ENCODE measurements at places on chromosomes 2 and 18.

DNA sequence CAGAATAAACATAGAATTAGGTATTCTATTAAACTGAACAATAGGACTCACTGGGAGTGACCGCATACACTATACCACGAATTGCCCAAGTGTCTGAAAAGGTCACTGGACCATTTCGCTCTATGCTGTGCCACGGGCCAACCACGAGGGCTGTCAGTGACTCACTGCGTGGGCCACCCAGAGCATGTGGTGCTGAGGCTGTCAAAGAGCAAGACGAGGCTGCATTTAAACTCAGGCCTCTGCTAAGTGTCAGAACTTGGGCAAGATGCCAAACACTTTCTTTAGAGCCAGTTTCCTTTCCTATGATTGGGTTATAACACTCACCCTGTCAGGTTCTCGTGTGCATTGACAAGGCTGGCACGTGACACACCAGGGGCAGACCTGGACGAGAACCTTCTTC, 97.5 kb downstream of the SH3YL1 start:
- DNase-seq = no peak

DNA sequence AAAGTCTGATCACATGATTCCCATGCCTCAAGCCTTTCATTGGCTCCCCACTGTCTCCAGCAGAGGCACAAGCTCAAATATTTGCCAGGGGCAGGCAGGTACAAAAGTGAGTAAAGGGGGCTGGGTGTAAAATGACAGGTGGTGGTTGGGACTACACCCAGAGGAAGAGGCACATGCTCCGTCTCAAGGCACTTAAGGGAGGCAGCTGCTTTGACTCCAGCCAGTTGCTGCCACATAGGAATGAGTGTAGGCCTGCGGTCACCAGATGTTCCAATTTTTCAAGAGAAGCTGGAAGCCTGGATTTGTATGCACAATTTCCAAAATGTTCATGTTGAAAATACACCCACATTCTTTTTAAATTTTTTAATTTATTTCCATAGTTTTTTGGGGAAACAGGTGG, 164.4 kb downstream of the UPP2 start:
- no peak for DNase-seq

DNA sequence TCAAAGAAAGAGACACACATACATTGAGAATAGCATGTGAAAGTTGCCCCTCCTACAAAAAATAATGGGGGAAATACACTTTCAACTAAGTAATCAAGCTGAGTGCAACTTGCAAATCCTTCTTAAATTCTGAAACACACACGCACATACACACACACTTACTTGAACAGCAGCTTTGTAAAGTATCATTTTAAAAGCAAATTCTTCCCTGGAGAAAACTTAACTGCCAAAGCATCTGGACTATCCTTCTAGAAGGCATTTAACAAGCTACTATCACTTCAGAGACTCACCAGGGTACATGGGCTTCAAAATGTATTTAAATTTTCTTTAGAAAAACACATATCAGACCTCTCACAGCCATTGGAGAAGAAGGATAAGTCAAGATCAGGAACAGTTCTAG, 15.3 kb downstream of the GAREM1 start:
- DNase-seq = no peak

DNA sequence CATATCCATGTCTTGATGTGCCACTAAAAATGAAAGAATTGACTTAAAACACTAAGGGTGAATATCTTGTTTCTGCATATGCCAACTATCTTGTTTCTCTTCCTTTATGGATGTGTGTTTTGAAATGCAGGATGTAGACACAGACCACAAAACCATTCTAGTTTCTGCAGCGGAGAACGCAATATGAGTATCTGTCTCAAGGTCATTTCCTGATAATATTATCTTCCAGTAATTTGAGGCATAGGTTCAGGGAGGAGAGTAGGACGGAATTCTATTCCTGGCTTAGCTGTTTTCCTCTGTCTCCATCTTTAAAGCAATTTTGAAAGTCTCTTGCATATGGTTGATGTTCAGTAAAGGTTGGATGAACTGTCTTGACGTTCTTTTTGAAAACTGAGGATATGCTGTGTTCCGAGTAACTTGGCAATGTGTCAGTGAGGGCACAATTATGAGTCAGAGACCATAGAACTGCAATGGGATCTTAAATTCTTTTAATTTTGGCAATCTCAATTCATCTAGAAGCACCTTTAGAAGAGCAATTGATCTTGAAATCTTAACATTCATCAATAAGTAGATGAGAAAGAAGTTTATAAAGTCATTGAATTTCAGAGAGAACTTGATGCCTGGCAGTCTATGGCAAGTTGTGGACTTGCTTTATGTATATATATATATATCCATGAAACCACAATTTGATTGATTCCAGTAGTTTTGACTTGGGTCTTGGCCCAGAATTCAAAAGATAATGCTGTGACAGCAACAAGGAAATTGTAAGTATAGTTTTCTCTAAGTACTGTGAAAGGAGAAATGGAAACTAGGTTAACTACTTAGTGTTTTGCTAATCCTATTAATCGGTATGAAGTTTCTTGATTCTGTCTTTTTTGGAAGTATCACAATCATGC, 24.8 kb downstream of the RAB27B start:
- DNase-seq = no peak

- no peak for DNase-seq
Measured at GRCh38 chr18:58668211-58668610, 3.1 kb upstream of the MALT1 start.

DNA sequence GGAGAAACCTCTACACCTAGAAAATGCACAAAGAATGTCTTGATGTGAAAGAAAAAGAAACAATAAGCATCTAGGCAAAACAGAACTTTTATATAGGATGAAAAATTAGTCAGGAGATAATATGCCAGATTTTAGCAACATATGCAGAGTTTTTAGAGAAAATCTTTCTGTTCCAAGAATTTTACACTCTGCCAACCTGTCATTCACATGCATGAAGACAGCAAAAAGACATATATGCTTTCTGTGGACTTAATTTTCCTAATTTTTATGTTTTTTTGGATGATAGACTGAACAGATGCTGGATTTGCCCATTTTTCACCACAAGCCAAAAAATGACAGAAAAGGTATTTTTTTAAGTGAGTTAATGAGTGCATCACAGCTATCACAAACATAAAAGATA, 637.3 kb downstream of the TRIB2 start:
- DNase-seq = no peak

DNA sequence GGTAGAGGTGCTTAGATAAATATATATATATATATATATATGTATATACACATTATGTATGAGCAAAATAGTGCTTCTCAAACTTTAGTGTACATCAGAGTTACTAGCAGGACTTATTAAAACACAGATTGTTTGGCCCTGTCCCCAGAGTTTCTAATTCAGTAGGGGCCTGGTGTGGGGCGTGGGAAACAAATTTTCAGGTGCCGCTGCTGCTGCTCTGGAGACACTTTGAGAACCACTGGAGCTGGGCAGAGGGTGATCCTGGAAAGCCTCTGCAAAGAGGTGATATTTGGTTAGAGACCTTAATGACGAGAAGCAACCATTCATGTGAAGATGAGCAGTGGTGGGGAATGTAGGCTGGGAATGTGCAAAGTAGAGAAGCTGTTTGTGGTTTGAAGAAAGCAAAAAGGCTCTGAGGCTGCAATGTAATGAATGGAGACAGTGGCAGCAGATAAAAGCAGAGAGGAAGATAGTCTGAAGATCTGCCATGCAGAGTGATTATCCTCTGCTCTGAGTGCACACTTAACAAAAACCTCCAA, 142.9 kb downstream of the PLCL1 start:
- DNase-seq = no peak

- no peak for DNase-seq
Measured at GRCh38 chr2:228084717-228085116, 96.8 kb downstream of the SPHKAP start.

DNA sequence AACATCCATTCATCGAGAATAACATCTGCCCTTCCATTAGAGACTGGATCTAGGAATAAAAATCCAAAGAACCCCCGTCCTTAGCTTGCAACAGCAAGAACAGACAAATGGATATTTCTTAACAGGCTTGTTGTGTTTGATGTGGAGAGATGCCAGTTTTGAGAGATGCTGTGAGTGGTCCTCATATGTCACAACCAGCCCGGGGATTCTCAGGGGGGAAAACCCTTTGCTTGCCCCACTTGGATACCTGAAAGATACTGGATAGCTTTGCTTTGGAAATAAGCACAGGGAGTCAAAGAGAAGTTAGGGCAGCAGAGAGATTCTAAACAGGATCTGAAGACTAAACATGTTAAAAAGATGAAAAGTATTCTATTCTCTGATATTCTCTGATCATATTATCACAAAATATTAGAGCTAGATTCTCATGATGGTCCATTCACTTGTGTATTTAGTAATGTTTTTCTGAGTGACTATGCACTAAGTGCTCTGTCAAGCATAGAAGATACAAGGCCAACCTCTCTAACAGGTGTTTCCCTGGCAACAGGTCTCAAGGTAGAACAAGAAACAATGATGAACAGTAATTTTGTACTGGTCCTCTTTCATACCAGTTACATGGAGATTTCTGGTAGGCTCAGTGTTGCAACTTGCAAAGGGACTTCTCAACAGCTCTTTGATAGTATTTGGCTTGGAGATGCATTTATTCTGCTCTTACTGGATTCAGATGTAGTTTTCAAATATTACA, 348.2 kb downstream of the MYCN start:
- DNase-seq = no peak

Data from anterior cingulate cortex (tissue), 58 donors.